Caudate nucleus (tissue), 63 donors: ENCODE measurements at places on chromosomes 6 and 20.

DNA sequence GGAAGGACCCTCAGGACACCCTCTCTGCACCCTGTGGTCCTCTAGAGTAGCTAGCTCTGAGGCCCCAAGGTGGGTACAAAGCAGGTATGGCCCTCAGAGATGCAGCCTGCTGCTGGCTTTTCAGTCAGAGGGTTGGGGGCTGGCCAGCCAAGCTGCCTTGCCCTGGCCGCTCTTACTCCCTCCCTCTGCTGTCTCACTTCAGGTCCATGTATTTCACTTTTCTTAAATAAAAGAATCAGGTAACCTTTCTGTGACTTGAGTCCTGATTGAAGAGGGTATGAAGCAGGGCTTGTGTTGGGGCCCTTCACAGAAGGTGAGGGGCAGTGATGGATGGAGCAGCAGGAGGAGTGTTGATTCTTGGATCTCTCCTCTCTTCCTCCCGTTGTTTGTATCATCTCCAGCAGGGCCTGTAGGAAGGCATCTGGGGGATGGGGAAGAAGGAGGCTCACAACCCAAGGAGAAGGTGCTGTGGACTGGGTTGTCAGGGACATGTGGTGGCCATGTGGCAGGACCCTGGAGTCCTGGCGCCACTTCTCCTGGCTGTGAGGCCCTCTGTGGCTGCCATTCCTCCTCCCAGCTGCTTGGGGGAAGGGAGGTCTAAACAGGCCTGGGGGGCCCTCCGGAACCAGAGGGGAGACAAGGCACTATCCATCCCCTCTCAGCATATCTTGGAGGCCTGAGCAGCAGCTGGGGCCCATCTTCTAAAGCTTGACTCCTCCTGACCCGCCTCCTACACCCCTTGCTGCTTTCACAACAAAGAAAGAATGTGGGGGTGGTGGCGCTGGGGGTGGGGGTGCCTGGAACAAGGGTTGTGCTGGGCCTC is 1.1 kb upstream of the PTK7 start:
- no peak for DNase-seq

GRCh38 chr6:69917834-69918233 is 51.5 kb downstream of the COL19A1 start:
- no peak for DNase-seq

GRCh38 chr6:131212024-131212423 is 76.8 kb downstream of the AKAP7 start:
- DNase-seq, result no peak

DNA sequence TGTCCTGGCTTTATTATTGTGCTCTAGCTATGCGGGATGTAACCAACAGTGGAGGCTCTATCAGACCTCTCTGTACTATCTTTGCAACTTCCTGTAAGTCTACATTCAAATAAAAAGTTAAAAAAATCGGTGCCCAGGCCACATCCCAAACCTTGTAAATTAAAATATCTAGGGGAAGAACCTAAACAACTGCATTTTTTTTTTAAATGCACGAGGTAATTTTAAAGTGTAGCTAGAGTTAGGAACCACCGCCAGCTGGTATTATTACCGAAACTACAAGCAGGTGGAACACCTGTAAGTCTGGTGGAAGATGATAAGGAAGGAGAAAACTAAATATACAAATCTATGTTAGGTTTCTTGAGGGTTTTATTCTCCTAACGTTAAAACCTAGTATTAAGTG is 34.5 kb upstream of the ID4 start:
- no peak for DNase-seq

GRCh38 chr20:34127792-34128191 is 15.7 kb upstream of the EIF2S2 start:
- DNase-seq, result no peak

DNA sequence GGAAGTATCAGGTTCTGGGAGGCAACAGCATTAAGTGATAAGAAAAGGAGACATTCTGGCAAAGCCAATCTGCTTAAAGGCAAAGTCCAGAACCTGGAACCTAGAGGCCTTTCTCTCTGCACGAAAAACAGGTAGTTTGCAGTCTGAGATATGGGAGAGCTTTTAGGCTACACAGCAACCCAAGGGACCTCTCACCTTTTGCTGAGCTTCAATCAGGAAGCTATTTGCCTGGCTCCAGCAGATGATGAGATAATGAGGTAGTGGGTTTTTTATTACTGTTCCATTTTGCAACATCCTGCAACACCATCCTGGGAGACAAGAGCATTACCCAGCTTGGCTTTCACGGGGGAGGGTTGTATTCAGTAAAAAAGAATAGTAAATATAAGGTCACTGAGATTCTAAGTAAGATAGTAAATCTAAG is 143.1 kb downstream of the ADGRG6 start:
- no peak for DNase-seq

GRCh38 chr20:38001173-38001875 is 31.9 kb downstream of the TTI1 start:
- no peak for DNase-seq
